Body of pancreas (tissue), 4 donors: ENCODE measurements at places on chromosomes 7 and 10. TPM values are rescaled to one million over a fixed set of nuclear protein-coding genes. Genes with fewer than 3 reads are reported as not detected.

The STEAP2 gene
- total RNA-seq = 12.7 TPM

DNA sequence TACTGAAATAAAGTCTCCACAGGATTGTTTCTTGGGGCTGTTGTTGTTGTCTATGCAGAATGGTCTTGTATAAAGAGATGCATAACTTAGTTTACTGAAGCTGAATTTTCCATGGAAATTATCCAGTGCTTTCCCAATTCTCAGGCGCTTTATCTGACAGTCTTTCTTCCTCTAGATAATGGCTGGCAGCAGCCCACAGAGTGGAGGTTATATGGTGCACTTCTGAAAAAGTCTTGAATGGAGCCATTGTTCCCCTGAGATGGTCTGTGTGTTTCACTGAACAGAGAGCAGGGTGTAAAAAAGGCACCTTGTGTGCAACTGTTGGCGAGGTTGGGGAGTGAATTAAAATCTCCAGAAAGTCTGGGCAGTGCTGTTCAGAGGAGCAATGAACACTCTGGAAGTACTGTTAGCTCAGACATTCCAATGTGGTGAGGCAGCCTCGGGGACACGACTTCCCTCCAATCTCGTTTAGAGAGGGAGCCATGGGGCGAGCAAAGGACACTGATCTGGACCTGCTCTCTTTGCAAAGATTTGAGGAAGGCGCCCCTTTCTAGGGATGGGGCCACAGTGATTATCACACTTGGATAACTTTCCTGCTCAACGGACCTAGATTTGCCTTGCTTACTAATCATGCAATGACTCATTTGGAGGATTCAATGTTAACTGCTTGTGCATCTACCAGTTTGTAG, 2.0 kb upstream of the PLCE1 start:
- peaks cover 33% of the 10 kb centered on the region for H3K4me1 ChIP-seq
- H3K36me3 ChIP-seq = no peaks in the 10 kb centered on the region
- no peak overlapping the region for H3K4me3 ChIP-seq
- no peaks in the 10 kb centered on the region for H3K27me3 ChIP-seq
- peak; percentile 55 for DNase-seq

DNA sequence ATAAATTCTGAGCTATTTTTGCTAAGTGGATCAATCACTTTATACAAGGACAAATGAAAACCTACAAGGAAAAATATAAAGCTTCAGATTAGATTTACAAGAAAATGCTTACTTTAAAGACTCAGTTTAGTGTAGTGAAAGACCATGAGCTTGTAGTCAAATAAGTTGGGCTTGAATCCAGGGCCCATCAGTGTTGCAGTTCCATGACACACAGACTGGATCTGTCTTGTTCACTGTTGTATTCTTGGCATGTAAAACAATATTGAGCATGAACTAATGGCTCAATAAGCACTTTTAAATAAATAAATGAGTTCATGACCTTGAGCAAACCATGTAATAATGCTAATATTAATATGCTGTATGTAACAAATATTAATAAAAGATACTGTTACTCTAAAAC, 164.6 kb upstream of the KCND2 start:
- no peaks in the 10 kb centered on the region for H3K27me3 ChIP-seq
- H3K36me3 ChIP-seq = no peaks in the 10 kb centered on the region
- no peak overlapping the region for H3K27ac ChIP-seq
- H3K4me1 ChIP-seq = no peaks in the 10 kb centered on the region
- no peak overlapping the region for H3K4me3 ChIP-seq

GRCh38 chr7:75737856-75738603, 711 bp downstream of the HIP1 start:
- H3K36me3 ChIP-seq = no peaks in the 10 kb centered on the region
- peaks cover 12% of the 10 kb centered on the region for H3K4me1 ChIP-seq
- H3K27ac ChIP-seq = peak overlapping the region; percentile 28

DNA sequence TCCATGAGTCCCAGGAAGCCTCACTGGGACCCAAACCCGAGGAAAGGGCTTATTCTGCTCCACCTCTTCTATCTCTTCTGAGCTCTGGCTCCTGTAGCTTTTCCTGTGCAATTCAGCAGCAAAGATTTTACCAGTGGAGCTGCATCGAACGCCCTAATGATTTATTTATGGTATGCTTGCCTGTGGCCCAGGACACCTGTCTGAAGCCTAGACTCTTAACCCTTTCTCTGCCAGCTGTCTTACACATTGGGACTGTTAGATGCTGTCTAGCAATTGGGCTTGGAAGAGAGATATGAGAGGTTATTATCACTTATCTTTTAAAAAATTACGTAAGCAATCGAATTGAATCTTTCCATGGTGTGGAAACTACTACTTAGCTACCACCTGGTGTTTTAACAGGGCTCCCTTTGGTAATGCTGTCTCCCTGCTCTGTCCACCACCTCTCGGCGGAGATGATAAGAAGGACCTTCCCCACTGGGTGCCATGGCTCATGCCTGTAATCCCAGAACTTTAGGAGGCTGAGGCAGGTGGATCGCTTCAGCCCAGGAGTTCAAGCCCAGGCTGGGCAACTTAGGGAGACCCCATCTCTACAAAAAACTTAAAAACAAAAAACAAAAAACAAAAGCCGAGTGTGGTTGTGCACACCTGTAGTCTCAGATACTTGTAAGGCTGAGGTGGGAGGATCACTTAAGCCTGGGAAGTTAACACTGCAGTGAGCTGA, 8.8 kb downstream of the ACSL5 start:
- H3K27ac ChIP-seq = no peak overlapping the region
- H3K4me3 ChIP-seq = no peak overlapping the region
- no peaks in the 10 kb centered on the region for H3K36me3 ChIP-seq
- DNase-seq = no peak

GRCh38 chr10:124403548-124403947, 15.2 kb downstream of the OAT start:
- H3K36me3 ChIP-seq = peaks cover 16% of the 10 kb centered on the region
- DNase-seq = no peak
- H3K4me1 ChIP-seq = no peaks in the 10 kb centered on the region
- H3K27ac ChIP-seq = no peak overlapping the region

The FEZF1 gene
- total RNA-seq = not detected

DNA sequence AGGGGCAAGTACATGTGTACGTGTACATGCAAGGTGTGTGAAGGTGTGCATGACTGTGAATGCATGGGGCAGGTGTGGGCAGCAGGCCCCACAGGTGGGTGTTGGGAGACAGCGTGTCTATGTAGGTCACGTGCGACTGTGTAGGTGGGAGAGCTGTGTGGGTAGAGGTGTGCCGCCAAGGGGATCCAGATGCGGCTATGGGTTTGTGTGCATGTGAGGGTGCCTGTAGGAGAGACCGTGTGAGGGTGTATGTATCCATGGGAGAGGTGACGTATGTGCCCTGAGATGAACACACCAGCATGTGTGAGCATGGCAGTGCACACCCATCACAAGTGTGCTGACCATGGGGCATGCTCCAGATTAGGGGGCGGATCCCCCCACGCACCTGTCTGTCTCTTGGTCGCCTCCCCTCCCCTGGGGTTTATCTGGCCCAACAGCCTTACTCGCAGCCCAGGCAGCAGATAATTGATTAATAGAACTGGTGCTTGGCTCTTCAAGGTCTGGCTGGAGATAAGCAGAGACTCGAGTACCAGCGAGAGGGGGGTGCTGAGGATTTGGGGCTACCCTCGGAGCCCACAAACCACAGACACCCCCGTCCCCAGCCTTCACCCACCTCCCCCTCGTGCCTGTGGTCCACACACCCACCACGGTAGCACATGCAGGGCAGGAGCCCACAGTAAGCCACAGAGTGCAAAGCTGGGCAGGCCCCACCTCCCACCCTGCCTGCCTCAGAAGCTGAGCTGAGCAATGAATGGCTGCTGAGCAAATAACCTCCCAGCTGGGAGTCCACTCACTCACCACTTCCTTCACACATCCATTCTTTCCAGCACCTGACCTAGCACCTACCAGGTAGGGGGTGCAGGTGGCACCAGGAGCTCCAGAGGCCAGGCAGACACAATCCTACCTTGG, 41.4 kb upstream of the ZMIZ1 start:
- H3K27ac ChIP-seq = peak overlapping the region; percentile 64
- peak; percentile 34 for DNase-seq
- H3K4me1 ChIP-seq = peaks cover 37% of the 10 kb centered on the region
- no peak overlapping the region for H3K4me3 ChIP-seq
- no peaks in the 10 kb centered on the region for H3K36me3 ChIP-seq
- H3K27me3 ChIP-seq = no peaks in the 10 kb centered on the region

The UMAD1 gene
- 34.8 TPM for total RNA-seq

The FAM241B gene
- 1.8 TPM for total RNA-seq

- DNase-seq = no peak
- H3K27ac ChIP-seq = no peak overlapping the region
- H3K36me3 ChIP-seq = no peaks in the 10 kb centered on the region
- H3K4me3 ChIP-seq = no peak overlapping the region
- H3K4me1 ChIP-seq = no peaks in the 10 kb centered on the region
Measured at GRCh38 chr7:69047151-69047754, 551.0 kb upstream of the AUTS2 start.

The HABP2 gene
- 9.2 TPM for total RNA-seq

DNA sequence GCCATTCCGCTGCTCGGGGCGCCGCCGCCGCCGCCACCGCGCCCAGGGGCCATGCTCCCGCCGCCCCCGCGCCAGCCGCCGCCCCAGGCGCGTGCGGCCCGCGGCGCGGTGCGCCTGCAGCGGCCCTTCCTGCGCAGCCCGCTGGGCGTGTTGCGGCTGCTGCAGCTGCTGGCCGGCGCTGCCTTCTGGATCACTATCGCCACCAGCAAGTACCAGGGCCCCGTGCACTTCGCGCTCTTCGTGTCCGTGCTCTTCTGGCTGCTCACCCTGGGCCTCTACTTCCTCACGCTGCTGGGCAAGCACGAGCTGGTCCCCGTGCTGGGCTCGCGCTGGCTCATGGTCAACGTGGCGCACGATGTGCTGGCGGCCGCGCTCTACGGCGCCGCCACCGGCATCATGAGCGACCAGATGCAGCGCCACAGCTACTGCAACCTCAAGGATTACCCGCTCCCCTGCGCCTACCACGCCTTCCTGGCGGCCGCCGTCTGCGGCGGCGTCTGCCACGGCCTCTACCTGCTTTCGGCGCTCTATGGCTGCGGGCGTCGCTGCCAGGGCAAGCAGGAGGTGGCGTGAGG, 383 bp downstream of the MARVELD1 start:
- H3K27me3 ChIP-seq = no peaks in the 10 kb centered on the region
- peak overlapping the region; percentile 54 for H3K27ac ChIP-seq
- peak overlapping the region; percentile 52 for H3K4me3 ChIP-seq
- no peaks in the 10 kb centered on the region for H3K36me3 ChIP-seq
- peaks cover 35% of the 10 kb centered on the region for H3K4me1 ChIP-seq
- DNase-seq = peak; percentile 84

The ZNF365 gene
- 1.0 TPM for total RNA-seq

The ZP3 gene
- 3.3 TPM for total RNA-seq

GRCh38 chr10:121702351-121703320, 104.4 kb upstream of the FGFR2 start:
- no peak overlapping the region for H3K27ac ChIP-seq
- DNase-seq = no peak
- no peaks in the 10 kb centered on the region for H3K27me3 ChIP-seq
- no peaks in the 10 kb centered on the region for H3K36me3 ChIP-seq

GRCh38 chr7:128800567-128800966, 8.8 kb downstream of the CCDC136 start:
- H3K36me3 ChIP-seq = no peaks in the 10 kb centered on the region
- H3K4me3 ChIP-seq = no peak overlapping the region
- no peaks in the 10 kb centered on the region for H3K27me3 ChIP-seq

DNA sequence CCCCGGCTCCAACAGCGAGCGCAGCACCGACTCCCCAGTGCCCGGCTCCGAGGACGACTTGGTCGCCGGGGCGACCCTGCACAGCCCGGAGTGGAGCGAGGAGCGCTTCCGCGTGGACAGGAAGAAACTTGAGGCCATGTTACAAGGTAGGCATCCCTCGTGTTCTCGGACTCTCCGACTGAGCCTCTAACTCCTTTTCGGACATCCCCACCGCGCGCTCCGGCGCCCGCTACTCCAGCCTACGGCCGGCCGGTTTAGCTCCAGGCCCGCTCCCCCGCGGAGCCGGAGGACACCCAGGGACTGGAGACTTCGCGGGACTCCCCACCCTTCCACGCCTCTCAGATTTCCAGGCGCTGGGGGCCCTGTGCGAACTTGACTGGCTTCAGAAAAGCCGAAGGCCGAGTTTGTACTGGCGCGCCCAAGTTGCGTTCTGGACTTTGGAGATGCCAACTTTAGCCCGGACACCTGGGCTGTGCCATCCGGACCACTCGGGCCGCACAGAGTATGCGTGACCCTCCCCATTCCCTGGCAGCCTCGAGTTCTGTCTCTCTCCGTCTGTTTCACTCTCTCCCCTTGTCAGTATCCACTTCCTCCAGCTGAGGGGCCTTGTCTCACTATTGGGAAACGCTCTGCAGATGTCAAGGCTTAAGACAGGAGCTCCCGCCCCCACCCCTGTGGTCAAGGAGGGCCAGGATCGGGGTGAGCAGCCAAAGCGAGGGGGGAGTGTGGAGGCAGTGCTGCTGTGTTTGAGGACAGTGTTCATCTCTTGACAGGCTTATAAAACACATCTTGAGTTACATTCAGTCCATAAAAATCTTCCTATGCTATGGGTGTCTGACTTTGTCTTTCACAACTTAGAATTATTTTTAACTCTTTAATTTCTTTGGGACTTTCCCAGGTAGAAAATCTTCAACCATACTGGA, 777 bp downstream of the BICC1 start:
- H3K4me3 ChIP-seq = peak overlapping the region; percentile 43
- peak; percentile 54 for DNase-seq
- H3K27ac ChIP-seq = peak overlapping the region; percentile 85
- no peaks in the 10 kb centered on the region for H3K36me3 ChIP-seq
- no peaks in the 10 kb centered on the region for H3K27me3 ChIP-seq

GRCh38 chr7:140236626-140237025, 59.8 kb upstream of the KDM7A start:
- H3K36me3 ChIP-seq = no peaks in the 10 kb centered on the region
- H3K27ac ChIP-seq = no peak overlapping the region
- no peak for DNase-seq
- H3K4me1 ChIP-seq = peaks cover 4% of the 10 kb centered on the region
- H3K4me3 ChIP-seq = no peak overlapping the region

The ELMO1 gene
- 10.9 TPM for total RNA-seq

DNA sequence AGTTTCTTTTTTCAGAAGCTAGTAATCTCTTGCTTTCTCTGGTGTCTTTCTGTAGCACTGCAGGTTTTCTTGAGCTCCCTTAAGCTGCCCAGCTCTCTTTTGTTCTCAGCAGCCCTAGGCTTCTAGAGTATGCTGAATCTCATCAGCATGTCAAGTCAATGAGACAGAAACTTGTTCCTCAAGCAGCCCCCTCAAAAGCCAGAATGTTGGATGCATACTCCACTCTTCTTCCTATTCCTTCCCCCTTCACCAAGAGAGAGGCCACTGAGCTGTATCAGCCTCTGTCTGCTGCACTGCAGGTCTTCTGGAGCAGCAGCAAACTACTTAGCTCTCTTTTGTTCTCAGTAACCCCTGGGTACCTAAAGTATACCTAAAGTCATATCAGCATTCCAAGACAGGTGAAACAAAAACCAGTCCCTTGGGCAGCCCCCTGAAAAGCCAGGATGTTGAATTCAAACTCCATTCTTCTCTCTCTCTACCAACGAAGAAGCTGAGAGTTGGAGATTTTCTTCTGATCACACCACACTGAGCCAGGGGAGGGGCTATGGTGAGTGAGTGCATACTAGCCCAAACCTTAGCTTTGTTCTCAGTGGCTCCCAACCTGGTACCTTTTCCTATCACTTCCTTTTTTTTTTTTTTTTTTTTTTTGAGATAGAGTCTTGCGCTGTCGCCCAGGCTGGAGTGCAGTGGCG, 73.3 kb upstream of the WAC start:
- DNase-seq = no peak
- H3K27me3 ChIP-seq = no peaks in the 10 kb centered on the region
- no peak overlapping the region for H3K4me3 ChIP-seq
- H3K4me1 ChIP-seq = peaks cover 6% of the 10 kb centered on the region
- no peak overlapping the region for H3K27ac ChIP-seq
- no peaks in the 10 kb centered on the region for H3K36me3 ChIP-seq

The LRRC18 gene
- not detected for total RNA-seq
